ENCODE measurements at places on chromosomes 6 and 20.
A peak's percentile ranks its signal among the peaks of the same experiment; 100 is the strongest.

- DNase-seq, result no peak
Measured at GRCh38 chr6:154318721-154319120, 37.9 kb downstream of the IPCEF1 start.

DNA sequence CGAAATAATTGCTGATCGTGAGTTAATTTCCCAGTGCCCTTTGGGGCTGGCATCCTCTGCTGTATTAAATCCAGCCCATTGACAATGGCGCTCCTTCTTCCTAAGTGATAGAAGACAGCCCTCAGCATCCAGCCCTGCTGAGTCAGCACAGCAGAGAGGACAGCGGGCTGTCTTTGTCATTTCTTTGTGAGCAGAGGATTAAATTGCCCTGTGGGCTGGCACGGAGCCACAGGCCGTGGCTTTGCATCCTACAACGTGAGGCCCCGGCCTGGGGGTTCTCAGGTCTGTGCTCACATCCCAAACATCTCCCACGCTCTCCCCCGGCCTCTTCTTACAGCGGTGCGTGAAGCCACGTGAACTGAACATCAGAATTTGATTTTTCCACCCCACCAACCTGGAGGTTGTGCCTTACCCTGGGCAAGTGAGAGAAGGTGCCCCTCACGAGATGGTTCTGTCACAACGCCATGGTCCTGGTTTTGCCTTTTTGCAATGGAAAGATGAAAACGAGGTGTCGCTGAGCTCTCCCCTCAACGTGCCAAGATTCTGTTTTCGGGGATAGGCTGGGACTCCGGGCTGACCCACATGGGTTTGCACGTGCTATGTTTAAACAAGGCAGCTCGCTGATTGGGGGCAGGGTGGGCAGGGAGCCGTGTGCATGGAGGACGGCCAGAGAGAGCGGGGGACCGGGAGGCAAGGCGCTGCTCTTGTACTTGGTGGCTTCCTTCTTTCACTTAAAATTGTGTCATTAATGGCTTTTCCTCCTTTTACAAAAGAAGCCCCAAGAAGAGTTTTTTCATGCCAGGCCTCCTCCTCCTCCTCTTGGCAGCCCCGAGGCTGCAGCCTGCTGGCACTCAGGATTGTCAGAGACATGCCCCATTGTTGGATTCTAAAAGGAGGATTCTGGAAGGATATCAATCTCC, 19.5 kb downstream of the CDH4 start:
- no peak for DNase-seq

DNA sequence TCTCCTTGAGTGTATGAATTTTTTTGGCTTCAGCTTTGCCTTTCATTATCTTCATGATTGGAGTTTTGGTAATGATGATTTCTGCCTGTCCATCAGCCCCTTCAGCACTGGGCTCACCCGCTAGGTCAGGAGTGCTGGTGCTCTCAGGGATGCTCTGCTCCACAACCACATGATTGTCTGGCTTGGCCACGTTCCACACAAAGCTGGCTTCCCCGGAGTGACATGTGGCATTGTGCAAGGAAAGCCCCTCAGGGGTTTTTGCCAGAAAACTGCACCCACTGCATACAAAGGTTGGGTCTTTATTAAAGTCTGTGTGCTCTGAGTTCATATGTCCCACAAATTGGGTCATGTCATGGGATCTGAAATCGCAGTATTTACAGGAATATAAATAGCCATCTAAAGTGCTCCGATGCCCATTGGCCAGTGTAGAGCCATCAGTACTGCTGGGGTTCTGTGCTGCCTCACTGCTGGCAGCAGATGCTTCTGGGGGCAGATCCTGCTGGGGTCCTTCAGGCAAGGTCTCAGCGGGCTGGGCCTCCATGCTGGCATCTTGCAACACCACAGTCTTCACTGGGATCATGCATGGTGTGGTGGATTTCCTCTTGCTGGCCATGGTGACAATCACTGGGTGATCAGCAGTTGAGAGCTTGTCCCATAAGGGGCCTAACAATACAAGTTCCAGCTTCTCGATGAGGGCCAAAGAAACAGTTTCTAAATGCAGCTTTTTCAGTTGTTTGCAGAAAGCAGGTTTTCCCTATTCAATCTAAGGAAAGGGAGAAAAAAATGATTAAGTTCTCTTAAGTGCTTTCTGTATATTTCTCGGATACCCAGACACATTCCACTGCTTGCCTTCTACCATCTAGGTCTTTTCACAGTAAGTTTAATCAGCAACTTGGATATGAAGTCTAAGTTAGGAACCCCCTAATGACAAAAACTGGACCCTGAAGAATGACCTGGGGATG, 67.2 kb downstream of the PLCG1 start:
- no peak for DNase-seq

- DNase-seq, result no peak
Measured at GRCh38 chr20:11083841-11084240, 410.0 kb upstream of the JAG1 start.

DNA sequence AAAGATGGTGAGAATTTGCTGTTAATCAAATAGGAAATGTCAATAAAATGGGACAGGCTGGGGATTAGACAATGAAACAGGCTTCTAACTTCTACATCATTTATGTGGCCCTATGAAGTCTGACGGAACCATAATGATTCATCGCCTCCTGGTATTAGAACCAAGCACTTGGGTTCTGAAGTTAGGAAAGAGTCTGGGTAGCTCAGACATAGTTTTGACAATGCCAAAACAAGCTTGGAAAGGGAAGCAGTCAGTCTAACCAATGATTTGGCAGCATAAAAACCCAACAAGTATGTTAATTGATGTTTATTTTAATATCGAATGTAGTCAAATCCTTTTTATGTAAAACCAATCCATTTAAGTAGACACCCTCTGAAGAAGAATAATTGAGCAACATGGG, 160.8 kb upstream of the RSPO3 start:
- no peak for DNase-seq

GRCh38 chr6:148021699-148022098, 320.9 kb upstream of the SASH1 start:
- no peak for DNase-seq

GRCh38 chr6:106214531-106214930, 111.0 kb downstream of the ATG5 start:
- DNase-seq, result no peak

DNA sequence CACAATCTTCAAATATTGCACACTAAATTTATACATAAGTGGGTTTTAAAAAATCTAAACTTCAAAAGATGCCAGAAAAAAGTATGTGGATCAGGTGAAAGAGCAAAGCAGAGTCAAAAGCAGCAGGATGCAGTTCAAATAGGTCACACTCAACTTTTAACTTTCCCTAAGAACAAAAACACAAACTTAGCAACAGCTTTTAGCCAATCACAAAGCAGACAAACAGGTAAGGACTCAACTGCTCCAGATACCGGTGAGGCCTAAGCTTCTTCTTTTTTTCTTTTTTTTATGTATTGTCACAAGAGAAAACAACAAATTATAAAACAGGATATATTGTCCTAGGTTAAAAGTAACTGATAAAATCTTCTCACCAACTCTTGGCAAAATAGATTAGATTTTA, 74.7 kb downstream of the SESN1 start:
- no peak for DNase-seq

DNA sequence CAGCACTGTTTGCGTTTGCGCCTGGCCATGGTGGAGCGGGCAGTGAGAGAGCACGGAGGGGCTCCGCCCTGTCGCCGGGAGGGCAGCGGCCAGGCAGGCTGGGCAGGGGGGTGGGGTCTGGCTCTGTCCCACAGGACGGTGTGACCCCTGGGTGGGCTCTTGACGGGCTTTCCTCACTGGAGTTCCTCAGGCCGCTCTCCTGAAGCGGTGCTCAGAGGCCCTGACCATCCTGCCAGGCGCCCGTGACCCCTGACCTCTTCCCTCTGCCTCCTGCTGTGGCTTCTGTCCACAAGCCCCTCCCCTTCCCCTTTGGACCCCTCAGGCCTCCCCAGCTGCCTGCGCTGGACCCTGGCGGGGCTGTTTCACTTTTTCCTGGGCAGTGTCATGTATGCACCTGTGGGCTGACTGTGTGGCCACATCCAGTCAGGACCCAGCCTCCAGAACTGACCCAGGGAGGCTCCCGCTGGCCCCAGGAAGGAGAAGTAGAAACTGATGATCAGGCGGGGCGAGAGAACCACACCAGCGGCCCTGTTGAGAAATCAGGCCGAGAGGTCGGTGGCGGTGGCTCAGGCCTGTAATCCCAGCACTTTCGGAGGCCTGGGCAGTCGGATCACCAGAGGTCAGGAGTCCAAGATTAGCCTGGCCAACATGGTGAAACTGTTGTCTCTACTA, 1.2 kb downstream of the OGFR start:
- DNase-seq, result no peak

DNA sequence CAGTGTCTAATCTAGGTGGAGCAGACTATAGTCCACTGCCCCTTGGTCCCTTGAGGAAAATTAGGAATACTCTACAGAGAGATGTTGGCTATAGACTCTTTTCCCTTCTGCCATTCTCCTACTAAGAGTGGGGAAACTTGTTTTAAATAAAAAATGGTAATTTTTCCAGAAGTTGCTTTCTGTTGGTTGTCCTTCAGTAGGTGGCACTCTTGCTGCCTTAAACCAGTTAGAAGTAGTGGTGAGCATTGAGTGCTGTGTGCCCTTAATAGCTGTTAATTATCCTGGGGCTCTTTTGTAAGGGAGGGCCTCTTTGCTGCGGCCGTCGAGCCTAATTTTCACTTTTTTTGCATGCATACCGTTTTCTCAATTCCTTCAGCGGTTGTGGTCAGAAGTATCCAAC, 2.8 kb downstream of the CMTR1 start:
- no peak for DNase-seq

- DNase-seq, result no peak
Measured at GRCh38 chr20:11676630-11677287, 240.9 kb upstream of the BTBD3 start.

- DNase-seq, result no peak
Measured at GRCh38 chr6:154757352-154758050, 24.3 kb downstream of the SCAF8 start.

- DNase-seq, result no peak
Measured at GRCh38 chr20:46351357-46352058, 43.2 kb upstream of the CDH22 start.

DNA sequence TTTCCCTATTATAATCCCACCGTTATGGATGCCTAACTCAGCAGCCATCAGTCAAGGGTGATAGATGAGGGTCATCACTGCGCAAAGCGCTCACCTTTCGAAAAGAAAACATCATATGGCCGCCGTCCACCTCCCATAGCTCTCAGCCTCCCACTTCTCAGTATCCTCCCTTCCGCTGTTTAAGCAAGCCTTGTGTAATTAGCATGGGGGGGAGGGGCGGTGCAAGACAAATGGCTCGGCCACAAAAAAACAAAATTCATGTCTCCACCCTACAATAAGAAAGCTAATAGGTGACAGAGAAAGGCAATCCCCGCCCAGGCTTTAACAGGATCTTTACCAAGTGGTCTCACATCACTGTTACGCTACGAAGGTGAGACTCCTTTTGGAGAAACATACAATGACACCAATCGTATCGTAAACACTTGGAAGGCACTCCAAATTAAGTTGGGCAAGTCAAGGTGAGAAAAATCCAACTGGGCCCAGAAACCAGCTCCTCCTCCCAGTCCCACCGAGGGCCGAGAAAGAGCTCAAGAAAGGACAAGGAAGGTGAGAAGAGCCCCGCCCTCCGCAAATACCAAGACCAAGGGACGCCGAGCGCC, 645 bp downstream of the DDX39B start:
- peak; percentile 79 for DNase-seq

DNA sequence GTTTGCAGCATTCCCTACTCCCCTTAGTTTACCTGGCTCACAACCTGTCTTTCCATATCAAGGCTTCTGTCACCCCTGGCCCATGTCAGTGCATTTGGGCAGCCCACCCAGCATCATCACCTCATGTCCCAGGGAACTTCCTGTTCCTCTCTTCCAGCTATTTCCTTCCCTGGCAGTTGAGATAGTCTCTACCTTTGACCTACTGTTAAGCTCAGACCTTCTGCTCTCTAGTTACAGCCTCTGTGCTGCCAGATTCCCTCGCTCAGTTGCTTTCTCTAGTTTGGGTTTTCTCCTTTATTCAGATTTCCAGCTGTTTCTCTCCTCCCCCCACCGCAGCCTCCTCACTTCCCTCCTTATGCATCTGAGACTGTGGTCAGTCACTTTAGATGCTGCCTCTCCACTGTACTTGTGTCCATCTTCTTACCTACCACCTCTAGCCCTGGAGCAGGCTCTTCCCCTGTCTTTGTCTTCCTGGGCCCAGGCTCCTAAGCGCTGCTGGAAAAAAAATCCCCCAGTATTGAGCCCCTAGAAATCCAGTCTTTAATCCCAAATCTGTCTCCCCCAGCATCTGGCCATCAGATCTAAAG, 16.3 kb downstream of the PTPN1 start:
- no peak for DNase-seq

DNA sequence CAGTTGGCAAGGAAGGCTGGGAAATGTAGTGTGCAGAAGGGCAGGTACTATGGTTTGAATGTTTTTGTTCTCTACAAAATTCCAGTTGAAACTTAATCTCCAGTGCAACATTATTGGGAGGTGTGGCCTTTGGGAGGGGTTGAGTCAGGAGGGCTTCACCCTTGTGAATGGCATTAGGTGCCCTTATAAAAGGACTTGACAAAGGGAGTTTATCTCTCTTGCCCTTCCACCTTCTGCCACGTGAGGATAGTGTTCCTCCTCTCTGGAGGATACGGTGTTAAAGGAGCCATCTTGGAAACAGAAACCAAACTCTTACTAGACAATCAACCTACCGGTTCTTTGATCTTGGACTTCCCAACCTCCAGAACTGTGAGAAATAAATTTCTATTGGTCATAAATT, 82.2 kb upstream of the LRFN2 start:
- no peak for DNase-seq

DNA sequence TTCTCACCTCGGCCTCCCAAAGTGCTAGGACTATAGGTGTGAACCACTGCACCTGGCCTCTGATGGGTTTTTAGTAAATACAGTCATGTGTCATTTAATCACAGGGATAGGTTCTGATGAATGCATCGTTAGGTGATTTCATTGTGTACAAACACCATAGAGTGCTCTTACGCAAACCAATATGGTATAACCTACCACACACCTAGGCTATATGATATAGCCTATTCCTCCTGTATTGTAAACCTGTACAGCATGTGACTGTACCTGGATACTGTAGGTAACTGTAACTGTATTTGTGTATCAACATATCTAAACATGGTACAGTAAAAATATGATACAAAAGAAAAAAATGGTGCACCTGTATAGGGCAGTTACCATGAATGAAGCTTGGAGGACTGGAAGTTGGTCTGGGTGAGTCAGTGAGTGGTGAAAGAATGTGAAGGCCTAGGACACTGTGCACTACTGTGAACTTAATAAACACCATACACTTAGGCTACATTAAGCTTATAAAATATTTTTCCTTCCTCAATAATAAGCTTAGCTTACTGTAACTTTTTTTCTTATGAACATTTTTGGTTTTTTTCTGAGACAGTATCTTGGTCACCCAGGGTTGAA, 10.0 kb downstream of the BICRAL start:
- no peak for DNase-seq

All from T-cell (primary cell).